Activated CD8-positive, alpha-beta memory T cell treated with anti-CD3 and anti-CD28 coated beads for 1 hour (primary cell): ENCODE measurements at places on chromosomes 4 and X.

DNA sequence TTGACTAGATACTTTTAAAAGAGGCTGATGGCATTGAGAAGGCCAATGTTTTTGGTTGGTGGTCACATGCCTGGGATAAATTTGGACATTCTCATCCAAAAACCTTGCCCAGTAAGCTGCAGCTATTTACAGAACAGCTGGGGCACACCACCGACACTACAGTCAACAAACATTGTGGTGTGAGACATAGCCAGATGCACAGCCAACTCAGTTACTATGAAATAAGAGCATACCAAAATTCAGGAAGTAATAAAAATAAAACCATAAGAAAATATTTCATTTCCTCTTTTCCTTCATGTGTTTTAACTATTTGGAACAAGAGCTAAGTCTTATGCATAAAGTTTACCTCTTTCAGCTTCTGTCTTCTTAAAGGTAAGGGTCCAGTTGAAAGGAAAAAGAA is 8.8 kb downstream of the PPM1K start:
- no peak for DNase-seq

GRCh38 chrX:112662559-112663427 is 16.9 kb downstream of the LHFPL1 start:
- DNase-seq, result no peak

GRCh38 chr4:142353149-142353738 is 492.9 kb downstream of the INPP4B start:
- no peak for DNase-seq

DNA sequence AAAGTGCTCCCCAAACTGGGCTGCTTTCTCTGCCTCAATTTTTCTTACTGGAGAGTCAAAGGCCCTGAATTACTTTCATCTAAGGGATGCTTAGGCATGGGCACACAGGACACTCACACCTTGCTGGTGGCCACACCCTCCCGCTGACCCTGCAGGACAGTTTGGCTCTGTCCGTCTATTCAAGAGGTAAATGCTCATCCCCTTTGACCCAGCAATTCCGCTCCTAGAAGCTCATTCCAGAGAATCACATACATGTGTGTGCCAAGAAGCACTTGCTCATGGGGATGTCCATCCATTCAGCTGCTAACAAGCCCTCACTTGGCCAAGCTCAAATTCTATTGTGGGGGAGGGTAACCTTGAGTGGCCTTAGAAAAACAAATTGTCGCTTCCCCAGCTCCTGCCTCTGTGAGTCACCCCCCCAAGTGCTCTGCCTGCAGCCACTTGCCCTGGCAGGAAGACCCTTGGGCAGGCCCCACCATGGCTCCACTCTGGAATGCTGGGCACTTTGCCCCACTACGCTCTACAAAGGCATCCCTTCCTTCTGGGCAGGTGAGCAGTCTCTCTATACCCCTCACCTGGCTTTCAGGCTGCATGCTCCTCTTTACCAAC is 54.5 kb downstream of the HTRA3 start:
- no peak for DNase-seq

DNA sequence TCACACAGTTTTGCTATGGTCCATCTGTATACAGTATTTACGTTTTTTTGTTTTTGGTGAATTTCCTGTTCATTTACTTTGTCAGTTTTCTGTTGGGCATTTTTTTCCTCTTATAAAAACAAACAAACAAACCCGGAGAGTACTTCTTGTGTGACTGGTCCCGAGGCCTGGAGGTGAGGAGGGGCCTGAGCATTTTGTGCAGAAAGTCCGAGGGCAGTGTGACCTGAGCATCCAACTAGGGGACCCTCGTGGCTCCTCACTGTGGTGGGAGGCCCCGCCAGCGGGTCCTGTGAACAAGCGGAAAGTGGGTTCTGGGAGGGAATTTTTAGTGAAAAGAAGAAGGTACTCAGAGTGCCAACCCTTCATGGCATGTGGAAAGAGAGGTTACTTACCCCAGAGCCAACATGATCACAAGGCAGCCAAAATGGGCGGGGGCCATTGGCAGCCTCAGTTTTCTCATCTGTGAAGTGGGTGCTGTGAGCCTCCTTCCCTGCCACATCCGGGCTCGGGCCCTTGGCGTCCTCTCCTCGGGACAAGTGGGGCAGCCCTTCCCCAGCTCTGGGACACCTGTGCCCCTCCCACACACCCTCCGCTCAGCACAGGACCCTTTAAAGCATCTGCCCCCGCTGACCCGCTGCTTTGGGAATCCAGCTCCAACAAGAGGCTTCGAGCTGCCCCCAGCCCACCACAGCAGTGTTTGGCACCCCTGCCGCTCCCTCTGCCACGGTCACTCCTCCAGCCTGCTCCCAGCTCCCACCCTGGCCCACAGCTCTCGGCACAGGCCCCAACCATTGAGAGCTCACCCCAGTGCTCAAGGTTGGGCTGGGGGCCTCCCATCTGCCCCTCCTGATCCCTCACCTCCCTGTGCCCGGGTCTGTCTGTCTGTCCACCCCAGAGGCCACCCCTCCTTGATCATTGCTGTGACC is 22.8 kb upstream of the GPR78 start:
- DNase-seq, result no peak

DNA sequence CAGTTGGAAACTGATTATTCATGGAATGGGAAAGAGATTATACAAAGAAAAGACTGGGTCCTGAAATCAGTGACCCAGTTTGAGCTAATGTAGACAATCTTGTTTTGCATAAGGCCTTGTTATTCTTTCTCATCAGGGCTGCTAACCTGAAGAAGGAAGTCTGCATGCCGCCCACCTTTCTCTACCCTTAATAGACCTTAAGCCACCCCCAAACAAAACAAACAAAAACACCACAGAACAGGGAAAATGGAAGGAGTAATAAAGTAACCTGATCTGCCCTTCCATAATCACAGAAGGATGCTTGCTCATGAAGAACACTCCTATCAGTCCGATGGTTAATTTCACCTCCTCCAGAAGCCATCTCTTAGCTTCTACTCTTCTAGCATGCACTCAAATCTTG is 288.1 kb downstream of the FRMPD4 start:
- DNase-seq, result no peak

- no peak for DNase-seq
Observed at GRCh38 chr4:168886351-168886750, 123.7 kb downstream of the CBR4 start.

- DNase-seq, result no peak
Observed at GRCh38 chr4:6938237-6938636, 28.6 kb downstream of the TBC1D14 start.

GRCh38 chr4:176054942-176055341 is 10.7 kb upstream of the WDR17 start:
- DNase-seq, result no peak

DNA sequence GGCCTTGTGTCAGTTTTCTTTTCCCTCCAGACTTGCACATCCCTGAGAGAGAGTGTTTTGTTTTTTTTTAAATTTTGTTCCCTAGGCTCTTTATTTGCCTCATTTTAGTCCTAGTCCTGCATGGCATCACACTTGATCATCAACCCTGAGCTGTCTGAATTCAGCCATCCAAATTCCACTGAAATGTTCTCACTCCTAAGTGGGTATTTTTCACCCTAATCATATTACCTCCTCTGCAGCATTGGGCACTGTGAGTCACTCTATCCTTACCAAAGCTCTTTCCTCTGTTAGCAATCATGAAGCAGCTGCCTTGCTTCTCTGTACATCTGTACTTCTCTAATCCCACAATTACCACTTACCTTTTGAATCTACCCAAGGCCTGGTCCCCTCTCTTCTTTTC is 356.6 kb upstream of the MAGEB2 start:
- no peak for DNase-seq

DNA sequence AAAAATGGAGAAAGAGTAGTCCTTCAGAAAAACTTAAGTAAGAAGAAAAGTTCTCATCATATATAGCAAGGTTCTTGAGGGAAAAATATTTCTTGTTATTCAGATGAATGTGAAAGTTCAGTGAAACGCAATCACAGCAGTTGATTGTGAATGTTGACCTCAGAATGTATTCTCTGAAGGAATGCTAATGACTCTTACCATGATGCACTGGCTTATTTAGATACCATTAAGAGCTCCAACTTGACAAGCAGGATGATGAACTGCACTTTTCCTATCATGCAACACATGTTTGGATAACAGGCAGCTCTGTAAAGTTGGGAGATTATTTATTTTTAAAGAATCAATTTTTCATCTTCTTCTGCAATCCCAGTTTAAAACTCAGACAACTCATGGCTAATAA is 115.5 kb upstream of the MYOZ2 start:
- no peak for DNase-seq

- no peak for DNase-seq
Observed at GRCh38 chrX:106306391-106306947, 138.4 kb downstream of the PWWP3B start.

DNA sequence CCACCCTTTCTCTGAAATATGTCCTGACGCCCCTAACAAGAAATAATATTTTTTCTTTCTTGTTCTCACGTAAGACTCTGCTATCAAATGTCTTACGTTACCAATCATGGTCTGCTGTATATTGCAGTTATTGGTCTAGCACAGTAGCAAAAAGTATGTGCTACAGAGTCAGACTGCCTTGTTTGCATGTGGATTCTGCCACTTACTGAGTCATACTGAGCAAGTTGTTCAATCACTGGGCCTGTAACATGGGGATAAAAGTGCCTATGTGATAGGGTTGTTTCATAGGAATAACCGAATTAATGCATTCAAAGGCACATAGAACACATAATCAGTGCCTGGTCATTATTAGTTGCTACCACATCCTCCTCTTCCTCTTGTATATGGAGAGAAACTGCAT is 14.1 kb downstream of the RPGR start:
- no peak for DNase-seq

DNA sequence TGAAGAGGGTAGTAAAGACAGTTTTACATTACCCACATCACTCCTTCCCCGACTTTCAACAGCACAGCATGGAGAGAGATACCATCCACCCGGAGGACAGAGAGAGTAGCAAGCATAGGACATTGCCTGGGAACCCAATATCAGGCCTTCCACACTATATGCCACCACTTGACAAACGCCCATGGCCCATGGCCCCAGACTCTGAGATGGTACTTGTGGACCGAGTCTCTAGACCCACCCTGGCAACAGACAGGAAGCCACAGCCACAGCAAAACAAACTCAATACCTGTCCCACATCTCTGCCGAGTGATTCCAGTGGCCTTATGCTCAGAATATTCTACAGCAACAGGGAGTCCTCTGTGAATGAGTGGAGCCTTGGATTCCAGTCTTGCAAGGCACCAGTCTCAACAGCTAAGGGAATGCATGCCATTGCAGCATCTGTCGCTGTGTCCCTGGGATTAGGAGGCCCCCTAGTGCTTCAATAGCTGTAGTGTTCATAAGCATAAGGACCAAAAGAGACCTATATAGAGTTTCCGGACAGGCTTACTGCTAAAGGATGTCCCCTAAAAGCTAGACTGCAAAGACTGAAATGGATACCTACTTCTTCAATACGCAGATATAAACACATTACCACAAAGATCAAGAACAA is 14.7 kb upstream of the CT55 start:
- no peak for DNase-seq

GRCh38 chr4:36841583-36842326 is 402.8 kb upstream of the NWD2 start:
- DNase-seq, result no peak

DNA sequence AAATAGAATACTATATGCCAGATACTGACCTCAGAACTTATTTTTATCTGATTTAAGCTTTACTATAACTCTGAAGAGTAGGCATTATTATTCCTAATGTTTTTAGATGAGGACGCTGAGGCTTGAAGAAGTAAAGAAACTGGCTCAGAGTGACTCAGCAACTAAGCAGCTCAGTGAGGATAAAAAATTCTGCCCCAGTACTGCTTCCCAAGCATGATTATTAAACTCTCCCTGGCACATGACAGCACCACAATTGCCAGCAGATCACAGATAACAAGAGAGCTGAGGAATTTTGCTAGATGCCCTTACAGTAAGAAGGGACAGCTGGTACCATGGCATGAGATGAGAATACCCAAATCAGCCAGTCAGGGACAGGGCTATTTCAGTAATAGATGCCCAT is 219.4 kb downstream of the NKX6-1 start:
- no peak for DNase-seq

DNA sequence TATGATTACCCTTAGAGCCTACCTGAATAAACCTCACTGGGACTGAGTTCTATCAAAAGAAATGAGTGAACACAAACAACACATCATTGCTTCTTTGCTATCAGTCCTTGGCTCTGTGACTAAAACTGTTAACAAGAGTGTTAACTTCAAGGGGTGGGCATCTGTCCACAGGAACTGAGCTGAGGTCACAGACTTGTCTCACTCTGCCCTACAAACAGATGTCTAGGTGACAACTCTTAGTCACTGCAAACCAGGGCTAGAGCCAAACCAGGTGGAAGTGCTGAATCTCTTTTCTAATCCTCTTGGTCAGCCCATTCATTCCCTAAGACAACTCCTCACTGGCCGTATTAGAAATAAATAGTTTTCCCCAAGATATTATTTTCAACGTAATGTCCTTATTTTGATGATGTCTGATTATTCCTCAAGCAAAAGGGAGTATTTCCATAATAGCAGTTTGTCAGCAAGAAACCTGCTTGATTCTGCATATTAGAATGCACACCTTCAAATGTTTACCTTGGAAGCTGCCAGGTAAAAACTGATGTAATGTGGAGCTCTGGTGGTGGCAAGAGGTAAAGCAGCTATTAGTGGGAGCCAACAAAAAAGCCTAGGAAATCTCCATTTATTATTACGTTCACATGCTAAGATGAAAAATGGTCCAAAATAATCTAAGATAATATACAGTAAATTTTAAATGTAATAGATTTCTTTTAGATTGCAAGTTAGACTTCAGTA is 4.0 kb downstream of the COL25A1 start:
- no peak for DNase-seq

GRCh38 chr4:10225096-10225495 is 108.5 kb upstream of the WDR1 start:
- DNase-seq, result no peak

DNA sequence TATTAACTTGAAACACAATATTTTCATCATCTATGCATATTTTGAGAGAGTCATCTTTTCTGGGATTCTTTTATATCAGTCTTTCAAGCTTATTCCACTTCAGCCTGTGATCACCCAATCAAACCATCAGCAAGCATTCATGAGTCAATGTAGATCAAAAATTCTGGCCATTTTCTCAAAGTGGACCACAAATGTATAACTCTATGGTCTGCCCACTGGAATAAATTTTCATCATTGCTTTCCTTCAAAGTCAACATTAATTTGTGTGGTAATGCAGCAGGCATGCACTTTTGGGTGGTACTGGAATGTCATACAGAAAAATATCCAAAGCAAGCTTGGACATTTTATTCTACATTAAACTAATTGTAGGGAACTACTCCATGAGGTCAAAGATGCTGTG is 1013.0 kb downstream of the STIM2 start:
- no peak for DNase-seq

DNA sequence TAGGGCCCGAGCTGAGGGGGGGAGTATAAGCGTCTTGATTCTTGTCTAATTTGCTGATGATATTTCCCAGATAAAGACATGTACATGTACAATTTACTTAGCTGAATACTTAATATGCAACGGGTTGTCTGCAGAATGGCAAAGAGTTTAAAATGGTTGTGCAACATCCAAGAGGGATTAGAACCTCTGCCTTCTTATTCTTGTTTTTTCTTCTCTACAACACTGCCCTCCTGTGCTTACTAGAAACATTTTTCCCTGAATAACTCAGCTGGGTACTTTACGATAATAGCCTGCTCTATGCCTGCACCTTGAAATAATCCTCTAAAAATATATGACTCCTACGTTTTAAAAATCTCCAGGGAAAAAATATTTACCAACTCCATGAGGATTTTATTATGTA is 41.8 kb downstream of the INTS12 start:
- no peak for DNase-seq

GRCh38 chr4:85243857-85244256 is 231.1 kb upstream of the ARHGAP24 start:
- DNase-seq, result no peak

- no peak for DNase-seq
Observed at GRCh38 chrX:124605511-124605910, 259.1 kb downstream of the SH2D1A start.

- no peak for DNase-seq
Observed at GRCh38 chrX:12790885-12791256, 341 bp upstream of the PRPS2 start.
